Stomach (tissue), 19 donors: ENCODE measurements at places on chromosomes 5 and 9.

DNA sequence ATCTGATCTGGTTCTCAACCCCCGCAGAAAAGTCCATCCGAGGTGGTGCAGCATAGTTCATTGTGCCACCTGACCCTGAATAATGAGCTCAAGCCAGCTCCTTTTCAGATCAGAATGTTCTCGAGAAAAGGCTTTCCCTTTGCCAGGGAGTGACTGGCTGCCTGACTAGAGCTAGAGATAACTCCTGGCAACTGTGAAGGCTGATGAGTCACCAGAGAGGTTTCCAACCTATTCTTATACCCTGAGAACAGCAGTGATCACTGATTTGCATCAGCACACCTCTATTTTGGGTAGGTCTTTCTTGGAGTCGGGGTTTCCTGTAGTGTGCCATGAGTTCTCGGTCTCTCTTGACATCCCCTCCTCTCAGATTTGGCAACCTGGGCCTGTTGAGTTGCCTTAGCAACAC, 127.9 kb downstream of the PIK3R1 start:
- DNase-seq, result no peak

- peak; percentile 79 for DNase-seq
Measured at GRCh38 chr5:149063017-149063687, at the start of gene SH3TC2. TSS of gene SH3TC2 (minus strand) at chr5:149063062. CDS start at chr5:149063022, 40 bp downstream.

- no peak for DNase-seq
Measured at GRCh38 chr9:76310577-76310976, 83.6 kb downstream of the RFK start.

- peak; percentile 51 for DNase-seq
Measured at GRCh38 chr9:106613250-106613737, 249.7 kb upstream of the ZNF462 start.

DNA sequence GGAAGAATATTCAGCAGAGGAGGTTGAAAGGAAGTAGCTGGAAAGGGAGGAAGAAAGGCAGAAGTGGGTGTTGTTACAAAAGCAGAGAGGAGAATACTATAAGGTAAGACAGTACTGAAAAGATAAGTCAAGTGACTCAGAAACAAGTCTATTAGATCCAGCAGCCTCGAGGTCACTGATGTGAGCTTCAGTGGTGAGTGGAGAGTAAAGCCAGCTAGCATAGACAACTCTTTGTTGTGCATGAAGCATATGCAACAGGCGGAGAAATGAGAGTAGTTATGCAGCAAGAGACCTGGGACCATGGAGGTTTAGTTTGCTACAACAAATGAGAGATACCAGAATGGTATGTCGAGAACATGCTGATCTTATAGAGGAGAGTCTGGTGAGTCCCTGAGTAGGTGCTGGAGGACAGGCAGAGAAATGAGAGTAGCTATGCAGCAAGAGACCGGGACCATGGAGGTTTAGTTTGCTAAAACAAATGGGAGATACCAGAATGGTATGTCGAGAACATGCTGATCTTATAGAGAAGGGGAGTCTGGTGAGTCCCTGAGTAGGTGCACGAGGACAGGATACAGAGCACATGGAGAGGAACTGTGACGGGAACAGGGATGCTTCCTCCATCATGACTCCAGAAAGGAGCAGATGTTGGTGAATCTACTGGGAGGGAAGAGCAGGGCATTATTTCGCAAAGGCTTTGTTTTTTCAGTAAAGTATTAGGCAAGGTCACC, 36.0 kb downstream of the EQTN start:
- DNase-seq, result no peak

DNA sequence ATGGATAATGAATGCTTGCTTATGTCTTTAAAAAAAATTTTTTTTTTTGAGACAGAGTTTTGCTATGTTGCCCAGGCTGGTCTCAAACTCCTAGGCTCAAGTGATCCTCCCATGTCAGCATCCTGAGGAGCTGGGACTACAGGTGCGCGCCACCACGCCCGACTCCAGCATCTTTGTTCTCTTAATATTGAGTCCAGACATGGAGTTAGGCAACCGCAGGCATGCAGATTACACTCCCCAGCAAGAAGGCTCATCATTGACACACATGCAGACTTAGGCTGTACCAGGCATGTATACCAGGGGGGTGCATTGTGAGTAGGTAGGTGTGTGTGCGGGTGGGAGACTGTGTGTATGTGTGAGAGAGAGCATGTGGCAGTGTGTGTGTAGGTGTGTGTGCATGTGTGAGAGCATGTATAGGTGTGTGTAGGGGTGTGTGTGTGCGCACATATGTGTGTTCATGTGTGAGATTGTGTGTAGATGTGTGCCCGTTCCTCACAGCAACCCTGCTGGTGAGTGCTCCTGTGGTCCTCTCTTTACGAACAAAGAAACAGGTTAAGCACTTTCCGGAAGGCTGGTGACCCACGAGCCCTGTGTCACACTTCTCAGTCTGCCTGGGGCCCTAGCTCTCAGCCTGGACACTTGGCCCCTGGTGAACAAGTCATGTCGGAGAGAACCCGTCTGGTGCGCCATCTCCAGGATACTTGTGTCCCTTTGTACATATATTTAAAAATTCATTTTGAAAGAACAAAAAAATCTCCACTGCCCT, 6.2 kb downstream of the OBP2B start:
- DNase-seq, result no peak

DNA sequence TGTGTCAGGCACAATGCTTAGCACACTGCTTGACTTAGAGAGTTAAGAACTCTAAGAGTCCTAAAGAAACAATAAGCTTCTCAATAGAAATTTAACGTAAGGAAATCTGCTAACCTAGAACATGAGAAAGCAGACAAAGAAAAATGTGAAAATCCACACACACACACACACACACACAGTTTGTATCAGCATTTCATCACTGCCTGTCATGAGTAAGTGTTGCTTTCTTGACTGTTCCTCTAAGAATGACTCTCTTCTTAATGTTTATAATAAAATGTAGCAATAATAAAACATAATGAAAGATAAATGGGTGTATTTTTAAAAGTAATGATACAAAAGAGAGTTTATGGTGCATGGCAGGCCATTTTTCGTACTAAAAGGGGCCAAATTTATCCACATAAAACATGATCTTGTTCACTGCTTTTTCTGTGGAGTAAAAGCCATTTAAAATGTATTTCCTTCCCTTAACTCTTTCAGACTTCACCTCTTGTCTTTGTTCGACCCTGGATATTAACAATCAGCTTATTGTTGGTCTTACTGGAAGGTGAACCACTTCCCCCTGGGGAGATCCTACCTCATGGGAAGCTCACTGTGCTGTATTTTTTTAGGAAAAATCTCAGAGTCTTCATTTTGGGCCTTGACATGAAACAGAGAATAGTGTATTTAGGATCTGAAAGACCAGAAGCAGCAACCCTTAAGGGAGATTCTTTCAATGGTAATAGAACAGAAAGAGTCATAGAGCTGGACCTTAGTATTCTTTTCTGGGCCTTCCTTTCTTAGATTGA, 107.3 kb upstream of the ANKRD55 start:
- DNase-seq, result no peak

DNA sequence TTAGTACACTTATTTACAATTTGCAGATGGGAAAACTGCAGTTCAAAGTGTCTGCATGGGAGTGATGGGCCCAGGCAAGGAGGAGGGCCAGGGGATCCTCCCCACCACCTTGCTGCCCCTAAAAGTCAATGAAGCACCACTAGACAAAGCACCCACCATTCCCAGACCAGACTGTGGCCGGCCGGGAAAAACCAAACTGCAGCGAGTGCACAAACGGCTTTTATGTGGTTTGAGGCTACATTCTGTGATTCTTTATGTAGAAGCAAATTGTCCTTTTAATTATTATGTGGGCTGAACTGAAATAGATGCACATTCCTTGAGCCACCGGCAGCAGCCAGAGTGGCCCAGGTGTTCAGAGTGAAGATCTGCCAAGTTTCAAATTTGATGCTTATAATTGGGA, 585.3 kb upstream of the KLF4 start:
- no peak for DNase-seq

DNA sequence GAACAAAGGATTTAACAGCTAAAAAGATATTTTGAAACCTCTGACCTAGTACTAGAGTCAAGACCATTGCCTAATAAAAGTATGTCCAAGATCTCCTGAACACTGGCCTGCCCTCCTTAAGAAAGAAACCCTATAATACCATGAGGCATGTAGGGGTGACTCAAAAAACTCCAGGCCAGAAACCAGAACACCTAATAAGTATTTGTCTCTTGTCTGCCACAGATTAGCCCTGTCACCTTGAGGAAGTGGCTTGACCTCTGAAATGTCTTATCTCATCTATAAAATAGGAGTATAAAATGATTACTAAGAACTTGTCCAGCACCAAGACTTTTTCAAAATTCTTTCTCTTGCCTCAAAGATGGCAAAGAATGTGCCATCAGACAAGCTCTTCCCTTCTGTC, 125.5 kb upstream of the RASGRF2 start:
- DNase-seq, result no peak

DNA sequence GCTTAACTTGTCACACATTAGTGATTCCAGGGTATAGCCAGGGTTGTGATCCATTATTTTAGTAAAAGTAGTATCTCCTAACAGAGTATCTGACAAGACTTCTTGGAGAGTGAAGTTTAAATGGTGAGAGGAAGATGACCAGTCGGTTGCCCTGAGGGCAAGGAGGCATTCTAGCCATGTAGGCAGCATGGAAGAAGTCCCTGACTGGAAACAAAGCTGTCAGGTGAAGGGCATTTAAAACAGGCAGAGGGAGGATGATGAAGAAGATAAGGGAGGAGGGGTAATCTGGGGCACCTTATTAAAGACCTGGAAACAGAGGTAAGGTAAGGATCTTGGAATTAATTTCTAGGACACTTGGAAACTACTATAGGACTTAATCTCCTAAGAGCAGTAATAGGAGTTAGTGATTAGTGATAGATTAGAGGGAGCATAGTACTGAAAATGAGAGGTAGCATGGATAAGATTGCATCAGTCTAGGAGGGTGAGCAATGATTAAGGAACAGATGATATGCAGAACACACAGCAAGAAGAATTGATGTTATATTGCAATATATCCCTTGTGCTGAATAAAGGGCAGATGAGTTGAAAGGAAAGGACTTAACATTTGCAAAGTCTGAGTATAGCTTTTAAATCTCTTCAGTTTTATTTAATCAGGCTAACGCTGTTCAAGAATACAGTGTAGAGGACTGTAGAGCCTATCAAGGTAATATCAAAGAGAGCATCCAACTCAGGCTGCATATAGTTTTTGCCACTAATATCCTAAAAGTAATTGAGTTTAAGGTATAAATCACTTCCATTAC, 9.6 kb downstream of the KIF2A start:
- no peak for DNase-seq
